ENCODE measurements at places on chromosomes 4 and X.

- no peak for DNase-seq
Measured at GRCh38 chr4:109571494-109571893, 11.4 kb downstream of the MCUB start.

- DNase-seq, result no peak
Measured at GRCh38 chrX:136907621-136908020, 27.1 kb upstream of the RBMX start.

- DNase-seq, result no peak
Measured at GRCh38 chr4:153528705-153529485, 62.7 kb downstream of the TMEM131L start.

DNA sequence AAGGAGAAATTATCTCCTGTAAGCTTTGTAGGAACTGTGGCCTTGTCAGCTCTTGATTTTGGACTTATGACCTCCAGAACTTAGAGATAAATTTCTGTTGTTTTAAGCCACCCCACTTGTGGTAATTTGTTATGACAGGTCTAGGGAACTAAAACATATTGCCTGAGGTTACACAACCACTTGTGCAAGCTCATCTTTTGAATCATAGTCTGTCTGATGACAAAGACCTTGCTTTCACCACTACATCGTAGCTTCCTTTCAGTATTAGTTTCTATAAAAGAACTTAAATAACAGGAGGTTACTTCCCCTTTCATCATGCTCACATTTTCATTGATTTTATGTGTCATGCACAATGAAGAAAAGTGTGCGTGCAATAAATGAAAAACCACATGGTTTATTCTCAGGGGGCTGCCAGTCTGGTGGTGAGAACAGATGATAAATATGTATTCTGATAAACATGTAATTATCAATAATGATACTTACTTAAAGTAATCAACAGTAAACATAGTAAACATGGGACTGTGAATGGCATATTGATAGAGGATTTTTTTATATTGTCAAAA lies 690.0 kb upstream of the HS3ST1 start:
- DNase-seq, result no peak

DNA sequence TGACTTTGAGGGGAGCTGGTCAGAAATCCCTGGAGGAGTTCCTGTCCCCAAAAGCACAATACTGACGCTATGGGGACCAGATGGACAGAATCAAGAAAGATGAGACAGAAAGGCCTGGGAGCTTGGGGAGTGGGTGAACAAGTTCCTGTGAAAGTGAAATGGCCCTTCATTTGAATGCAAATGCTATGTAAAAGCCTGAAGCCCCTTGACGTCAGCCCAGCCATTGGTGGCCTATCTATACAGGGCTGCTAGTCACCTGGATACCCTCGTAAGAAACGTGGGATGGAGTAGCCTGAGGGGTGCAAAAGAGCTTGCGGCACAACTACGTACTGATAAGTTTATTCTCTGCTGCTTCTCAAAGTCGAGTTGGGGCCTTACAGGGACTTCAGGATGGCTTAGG lies at the start of gene CDX4:
CDX4 (plus strand) TSS at position 223 of the 400 bp plus-strand sequence. CDS start 201 bp downstream, outside the sequence.
- no peak for DNase-seq

GRCh38 chrX:19040373-19040772 lies 56.5 kb upstream of the PHKA2 start:
- DNase-seq, result no peak

DNA sequence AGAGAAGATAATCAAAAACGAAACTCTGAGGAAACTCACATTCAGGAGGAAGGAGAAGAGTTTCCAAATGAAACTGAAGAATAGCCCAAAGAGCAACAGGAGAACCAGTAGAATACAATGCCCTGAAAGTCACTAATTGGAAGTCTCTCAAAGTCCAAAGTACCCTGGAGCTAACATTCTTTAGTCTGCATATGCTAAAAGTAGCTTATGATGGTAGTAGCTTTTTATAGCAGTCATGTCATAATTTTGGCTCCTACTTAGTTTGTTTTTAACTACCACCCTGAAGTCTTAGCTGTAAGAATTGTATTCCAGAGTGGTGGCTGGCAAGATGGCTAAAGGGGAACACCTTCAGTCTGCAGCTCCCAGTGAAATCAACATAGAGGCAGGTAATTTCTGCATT lies 100.3 kb upstream of the FGF16 start:
- DNase-seq, result no peak

DNA sequence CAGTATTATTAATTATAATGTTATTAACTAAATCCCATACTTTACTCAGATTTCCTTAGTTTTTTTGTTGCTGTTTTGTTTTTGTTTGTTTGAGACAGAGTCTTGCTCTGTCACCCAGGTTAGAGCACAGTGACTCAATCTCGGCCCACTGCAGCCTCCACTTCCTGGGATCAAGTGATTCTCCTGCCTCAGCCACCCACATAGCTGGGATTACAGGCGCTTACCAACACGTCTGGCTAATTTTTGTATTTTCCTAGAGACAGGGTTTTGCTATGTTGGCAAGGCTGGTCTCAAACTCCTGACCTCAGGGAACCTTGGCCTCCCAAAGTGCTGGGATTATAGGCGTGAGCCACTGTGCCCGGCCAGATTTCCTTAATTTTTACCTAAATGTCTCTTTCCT lies 72.2 kb downstream of the ANAPC4 start:
- no peak for DNase-seq

DNA sequence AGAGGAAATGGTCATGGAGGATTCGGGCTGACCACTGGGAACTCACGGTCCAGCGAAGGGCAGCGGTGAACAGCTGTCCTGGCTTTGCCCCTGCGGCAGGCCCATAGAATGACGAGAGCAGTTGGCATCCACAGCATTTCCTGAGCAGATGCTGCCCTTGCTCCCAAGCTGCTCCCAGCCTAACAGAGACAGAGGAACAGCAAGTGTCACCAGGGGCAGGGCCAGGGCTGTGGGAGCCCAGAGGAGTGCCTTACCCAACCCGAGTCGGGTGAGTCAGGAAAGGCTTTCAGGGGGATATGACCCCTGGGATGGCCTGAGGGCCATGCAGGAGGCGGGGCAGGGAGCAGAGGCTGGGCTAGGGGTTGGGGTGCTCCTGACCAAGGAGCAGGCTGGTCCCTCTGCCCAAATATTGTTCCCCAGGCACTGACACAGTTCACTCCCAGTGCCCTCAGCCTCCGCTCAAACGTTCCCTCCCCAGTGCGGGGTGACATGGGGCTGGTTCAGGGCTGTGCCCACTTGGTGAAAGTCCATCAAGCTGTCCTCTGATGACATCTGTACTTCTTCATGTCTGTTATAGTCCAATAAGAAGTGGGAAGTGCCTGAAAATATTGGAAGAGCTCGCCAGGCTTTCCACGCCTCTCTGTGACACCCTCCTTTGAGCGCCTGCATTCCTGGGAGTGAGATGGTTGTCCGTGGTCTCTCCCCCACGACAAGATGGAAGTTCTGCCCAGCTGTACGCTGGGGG lies 64.7 kb upstream of the GPR78 start:
- DNase-seq, result no peak

DNA sequence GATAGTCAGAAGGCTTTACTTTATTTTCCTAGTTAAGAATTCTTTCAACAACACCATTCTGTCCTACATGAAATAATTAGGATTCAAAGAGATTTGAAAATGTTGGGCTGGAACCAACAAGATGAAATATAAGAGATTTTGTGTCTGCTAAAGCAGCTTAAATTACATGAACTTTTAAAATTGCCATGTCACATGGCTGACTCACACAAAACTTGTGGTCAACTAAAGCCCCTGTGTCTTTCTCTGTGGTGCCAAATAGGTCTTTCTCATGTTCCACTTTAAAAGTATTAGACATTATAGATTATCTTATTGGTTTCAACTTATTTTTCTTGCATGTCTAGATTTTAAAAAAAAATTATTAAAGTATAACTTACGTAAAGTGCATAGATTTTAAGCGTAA lies 60.8 kb upstream of the FHL1 start:
- no peak for DNase-seq

DNA sequence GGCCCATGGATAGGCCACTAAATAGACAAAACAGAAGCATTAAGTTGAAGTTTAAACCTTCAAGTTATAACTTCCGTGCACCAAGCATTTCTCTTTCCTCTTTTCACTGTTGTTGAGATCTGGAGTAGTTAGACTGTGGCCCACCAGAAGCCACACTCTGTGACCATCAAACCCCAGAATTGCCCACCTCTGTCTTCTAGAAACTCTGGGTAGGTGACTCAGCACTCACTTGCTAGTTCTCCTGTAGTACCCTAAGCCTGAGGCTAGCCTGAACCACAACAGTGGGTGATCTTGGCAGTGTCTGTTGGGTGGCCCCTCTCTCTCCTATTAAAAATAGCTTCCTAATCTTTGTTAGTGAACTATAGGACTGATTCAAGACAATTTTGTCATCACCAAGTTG lies 24.6 kb upstream of the CD40LG start:
- DNase-seq, result no peak

- no peak for DNase-seq
Measured at GRCh38 chrX:152024710-152025109, 50.2 kb upstream of the GABRE start.

- DNase-seq, result no peak
Measured at GRCh38 chrX:134688839-134689238, 30.6 kb upstream of the PLAC1 start.

DNA sequence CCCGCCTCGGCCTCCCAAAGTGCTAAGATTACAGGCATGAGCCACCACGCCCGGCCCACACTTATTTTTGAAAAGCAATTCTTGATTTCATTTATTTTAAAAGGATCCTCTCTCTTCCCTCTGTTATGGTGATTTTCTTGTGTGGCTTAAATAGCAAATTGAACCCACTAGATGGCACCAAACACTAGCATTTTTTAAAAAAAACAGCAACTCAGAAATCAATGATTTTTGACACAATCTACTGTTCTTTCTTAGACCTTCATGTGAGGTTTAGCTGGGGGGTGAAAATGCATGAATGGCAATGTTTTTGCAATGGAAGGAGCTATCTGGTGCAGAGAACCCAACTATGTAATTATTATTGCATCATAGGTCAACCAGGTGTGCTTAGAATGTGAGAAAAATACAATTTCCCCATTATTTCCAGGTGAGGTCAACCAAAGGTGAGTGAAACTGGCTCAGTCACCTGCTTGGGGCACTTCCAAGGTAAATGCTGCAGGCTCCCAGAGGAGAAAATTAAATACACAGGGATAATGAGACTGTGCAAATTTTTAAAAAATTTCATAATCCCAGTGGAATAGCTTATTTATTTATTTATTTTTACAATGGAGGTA lies 226.7 kb upstream of the PRKX start:
- DNase-seq, result no peak

DNA sequence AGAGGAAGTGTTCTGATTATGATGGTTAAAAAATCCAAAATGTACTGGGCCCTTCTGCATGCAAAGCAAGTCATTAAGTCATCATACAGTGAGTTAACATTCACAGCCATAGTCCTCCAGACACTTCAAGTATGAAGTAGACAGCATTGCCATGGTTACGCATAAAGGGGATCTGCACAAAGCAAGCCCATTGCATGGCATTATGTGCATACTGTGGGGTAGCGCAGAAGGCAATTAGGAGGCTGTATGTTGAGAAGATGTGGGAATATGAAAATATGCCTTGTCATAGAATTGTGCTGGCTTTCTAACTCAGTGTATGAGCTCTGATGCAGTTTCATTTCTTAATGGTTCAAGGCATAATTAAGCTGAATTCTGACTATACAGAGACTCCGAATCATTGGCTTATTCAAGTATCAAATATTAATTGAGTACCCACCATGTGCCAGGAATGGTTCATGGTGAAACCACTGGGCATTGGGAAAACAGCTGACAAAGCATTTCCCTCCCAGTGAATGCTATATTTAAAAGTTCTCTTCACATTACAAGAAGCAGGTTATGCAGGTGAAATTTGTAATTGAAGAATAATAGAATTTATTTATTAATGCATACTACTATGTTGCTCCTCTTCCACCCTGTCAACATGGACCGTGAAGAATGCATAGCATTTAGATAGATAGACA lies 588.9 kb downstream of the ZNF674 start:
- no peak for DNase-seq

DNA sequence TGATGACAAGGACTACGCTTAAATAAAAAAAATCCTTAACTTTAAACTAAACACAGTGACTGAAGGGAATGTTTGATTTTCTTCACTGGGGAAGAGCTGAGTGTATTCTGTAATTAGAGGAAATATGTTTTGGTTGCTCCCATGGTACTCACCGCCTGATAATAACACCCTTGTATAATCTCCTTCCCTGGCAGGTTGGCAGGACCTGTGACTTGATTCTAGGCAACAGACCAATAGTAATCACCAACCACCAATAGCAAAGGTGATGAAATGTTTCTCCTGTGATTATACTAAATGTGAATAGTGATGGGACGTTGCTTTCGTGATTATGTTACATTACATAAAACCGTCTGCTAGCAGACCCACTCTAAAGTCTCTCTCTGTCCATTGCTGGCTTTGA lies 536.8 kb upstream of the CPEB2 start:
- DNase-seq, result no peak

- no peak for DNase-seq
Measured at GRCh38 chr4:138663883-138664282, 351.7 kb upstream of the NOCT start.

- DNase-seq, result no peak
Measured at GRCh38 chr4:153645183-153645582, 38.9 kb upstream of the TLR2 start.

DNA sequence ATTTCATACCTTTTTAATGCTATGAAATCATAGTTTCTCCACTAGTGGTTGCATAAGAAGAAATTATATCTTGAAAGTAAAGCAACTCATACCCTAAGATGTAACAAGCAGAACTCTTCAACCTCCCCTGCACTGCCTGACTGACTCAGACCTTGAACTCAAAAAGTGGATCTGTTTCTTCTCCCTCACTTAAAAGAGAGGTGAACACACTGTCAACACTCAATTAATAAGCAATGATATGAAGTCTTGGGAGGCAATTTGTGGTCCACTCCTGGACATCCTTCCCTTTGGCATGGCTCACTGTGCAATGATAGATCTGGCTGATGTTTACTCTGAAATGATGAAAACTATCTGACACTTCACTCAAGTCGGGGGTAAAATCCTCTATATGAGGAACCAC lies 282.0 kb upstream of the DKK2 start:
- DNase-seq, result no peak

- DNase-seq, result no peak
Measured at GRCh38 chr4:36213977-36214376, 30.3 kb downstream of the ARAP2 start.

DNA sequence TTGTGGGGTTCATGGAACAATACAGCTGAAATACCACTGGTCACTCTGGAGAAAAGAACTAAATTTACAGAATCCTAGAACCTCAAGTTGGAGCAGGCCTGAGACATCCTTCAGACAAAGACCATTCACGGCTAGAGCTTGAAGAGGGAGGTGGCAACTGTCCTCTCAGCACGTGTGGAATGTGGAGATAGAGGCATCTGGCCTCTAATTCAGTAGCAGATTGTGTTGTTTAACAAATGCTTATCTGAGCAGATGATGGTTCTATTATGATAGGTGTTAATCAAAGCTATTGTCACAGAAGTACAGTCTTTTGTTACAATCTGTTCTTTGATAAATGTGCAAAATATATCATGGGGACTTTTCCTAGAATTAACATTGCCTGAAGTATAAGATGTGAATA lies 121.7 kb upstream of the KCNIP4 start:
- no peak for DNase-seq

- no peak for DNase-seq
Measured at GRCh38 chr4:35238793-35239192, 1005.5 kb downstream of the ARAP2 start.

GRCh38 chrX:49309401-49309981 lies 6.0 kb downstream of the GAGE10 start:
- no peak for DNase-seq
